ENCODE measurements at places on chromosomes 12 and 14.

- no peak for DNase-seq
Observed at GRCh38 chr12:3136641-3137267, 59.6 kb downstream of the TSPAN9 start.

DNA sequence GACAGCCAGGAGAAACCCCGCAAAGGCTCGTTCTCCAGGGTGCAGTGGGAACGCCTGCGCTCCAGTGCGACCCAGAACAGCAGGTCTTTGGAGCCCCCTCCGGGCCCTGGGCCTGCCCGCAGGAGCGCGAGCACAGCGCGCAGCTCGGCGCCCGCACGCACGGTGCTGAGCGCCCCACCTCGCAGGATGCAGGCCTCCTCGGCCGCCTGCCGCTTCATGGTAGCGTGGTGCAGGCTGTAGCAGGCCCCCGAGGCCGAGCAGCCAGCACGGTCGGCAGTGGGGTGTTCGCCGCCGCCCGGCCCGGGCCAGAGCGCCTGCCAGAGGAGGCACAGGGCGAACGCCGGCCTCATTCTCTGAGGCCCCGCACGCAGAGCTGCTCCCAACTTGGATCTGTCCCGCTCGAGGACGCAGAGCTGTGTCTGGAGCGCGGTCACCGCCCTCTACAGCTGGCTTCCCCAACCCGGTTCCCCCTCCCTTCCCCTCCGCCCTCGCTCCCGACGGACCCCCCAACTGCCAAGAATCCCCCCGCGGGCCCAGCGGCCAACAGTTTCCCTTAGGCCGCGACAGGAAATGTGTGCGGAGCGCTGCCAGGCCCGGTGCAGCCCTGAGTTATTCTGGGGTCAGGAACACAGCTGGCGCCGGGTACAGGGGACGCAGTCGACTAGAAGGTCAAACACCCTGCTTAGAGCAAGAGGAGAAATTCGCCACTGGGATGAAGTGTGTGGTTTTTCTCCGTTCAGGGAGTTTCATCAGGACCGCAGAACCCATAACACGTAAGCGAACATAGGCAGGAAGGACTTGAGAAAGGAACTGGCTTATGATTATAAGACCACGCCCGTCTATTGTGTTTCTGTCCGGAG is at the start of gene CLEC14A:
Gene CLEC14A (minus strand): TSS at position 421 of the 860 bp plus-strand sequence. CDS start 71 bp downstream, at position 350.
- no peak for DNase-seq

DNA sequence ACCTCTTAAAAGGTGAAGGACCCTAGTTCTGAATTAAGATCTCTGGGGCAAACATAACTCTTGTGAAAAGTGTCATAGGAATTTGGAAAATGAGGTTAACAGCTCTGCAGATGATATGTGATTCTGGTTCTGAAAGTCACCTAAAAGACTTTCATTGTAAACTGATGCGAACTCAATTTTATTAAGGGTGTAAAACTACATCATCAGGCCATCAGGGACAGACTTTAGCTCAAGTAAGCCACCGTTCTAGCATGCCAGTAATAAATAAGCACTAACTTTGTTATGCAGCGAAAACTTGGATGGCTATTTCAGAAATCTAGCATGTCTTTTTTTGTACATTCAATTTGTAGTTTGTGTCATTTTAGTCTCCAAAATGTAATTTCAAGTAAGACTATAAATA is 61.6 kb downstream of the R3HDM2 start:
- DNase-seq, result no peak

DNA sequence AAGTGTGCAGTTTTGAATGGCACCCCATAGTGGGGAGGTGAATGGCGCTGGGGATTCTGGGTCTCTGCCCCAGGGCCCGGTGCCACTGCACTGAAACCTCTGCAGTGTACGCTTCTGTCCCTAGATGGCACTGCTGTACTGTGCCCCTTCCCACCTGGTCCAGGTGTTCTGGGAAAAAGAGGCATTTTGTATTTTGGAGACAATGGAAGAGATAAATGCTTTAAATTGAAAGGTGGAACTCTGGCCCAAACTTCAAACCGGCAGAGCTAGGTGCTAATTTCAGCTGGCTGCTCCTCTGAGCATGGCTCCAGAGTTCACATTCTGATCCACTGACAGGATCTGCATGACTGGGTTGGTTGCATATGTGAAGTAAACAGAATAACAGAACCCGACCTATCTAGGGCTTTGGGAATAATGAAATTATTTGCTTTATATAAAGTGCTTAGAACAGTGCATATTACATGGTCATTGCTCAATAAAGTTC is 52.2 kb downstream of the KRT80 start:
- DNase-seq, result no peak
